Hindlimb muscle (tissue), 1 donor: ENCODE measurements at places on chromosomes 6 and 20. TPM values are rescaled to one million over a fixed set of nuclear protein-coding genes. Genes with fewer than 3 reads are reported as not detected.

Gene PRL
- polyA plus RNA-seq = 0.67 TPM

Gene EYS
- 0.59 TPM for polyA plus RNA-seq

Gene KCNQ5
- polyA plus RNA-seq = 0.76 TPM

- DNase-seq = no peak
Observed at GRCh38 chr6:35173044-35173426, 31.9 kb upstream of the TCP11 start.

- DNase-seq = peak; percentile 54
Observed at GRCh38 chr6:117547688-117548621, 54.4 kb downstream of the GOPC start.

DNA sequence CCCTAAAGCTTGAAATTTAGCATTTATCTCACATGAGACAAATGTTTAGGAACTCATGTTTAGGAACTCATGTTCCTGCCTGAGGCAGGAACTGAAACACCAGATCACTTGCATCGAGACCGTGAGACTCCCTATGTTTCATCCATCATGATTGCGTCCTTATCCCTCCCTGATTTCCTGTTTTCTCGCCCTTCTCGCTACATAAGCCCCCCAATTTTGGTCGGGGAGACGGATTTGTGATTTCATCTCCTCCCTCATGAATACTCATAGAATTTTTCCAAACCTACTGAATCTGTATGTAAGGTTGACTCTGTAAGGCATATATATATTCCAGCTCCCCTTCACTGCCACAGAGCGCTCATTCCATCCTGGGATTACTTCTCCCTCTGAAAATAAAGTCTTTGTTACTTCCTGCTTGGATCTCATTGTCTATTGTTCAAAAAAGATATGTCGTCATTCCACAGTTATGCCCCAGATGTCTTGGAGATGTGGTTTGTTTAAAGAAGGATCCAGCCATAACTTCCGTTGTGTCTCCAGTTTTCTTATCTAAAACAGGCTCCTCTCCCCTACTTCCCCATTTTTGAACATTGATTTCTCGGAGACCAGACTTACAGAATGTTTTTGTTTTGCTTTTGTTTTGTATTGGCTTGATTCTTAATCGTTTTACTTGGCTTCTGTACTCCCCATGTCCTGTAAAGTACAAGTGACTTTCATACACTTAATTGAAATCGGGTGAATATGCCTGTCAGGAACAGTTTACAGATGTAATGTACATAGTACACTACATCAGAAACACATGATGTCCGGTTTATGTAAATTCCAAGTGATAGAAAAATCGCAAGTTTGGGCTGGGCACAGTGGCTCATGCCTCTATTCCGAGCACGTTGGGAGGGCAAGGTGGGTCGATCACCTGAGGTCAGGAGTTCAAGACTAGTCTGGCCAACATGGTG, 118.7 kb downstream of the HFE start:
- DNase-seq = peak; percentile 66

DNA sequence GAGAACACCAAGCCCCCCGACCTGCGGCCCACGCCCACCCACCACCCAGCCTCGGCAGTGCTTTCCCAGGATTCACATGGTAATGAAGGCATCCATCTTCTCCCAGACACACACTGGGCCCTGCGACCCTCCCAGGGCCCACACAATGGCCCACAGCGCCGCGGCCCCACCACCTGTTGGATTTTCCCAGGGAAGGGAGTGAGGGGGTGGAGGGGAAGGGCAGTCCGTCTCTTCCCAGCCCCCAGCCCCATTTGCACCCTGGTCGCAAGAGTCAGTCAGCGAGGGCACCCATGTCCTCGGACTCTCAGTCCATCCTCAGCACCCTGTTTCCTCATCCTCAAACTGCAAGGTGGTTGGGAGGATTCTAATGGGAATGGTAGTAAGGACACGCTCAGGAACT, 23.7 kb upstream of the ID1 start:
- DNase-seq = no peak

DNA sequence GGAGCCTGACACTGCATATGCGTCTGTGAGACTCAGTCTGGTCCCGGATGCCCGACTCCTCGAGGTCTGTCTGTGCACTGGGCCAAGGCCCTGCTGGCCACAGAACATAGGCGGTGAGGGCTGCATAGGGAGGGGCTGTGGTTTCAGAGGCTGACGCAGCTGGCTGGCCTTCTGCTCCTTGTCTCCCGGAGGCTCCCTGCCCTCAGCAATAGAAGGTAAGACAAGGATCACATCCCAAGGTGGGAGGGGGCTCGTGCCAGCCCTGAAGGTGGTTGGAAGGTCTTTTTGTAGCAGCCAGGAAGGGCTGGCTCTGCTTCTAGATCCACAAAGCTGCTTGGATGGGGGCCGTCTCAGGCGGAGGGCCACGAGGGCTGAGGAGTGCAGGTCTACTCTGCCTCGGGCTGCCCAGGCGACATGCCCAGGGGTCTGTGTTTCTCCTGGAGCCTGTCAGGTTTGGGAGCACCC, 239.8 kb upstream of the SULF2 start:
- DNase-seq = peak; percentile 56

DNA sequence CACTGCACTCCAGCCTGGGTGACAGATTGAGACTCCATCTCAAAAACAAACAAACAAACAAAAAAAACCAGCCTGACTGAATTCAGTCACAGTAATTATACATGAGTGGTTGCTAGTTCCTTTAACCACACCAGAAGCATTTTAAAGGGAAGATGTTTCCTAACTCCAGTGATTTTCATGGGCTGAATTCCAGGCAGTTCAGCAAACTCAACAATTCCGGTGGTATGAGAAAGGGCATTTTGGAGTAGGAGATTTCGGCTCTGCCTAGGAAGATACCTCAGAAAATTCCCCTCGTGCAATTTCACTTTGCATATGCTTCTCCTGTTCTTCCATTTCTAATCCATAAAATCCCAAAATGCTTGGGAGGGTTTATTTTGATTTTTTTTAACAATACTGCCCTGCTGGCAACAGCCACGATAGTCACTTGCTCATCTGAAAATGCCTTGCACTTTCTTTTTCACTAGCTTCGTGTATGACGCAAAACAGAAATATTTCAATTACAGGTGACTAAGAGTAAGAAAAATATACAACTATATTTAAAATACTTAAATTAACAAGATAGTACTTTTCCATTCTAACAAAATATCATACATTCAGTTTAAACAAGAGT, 48.3 kb upstream of the IPCEF1 start:
- DNase-seq = no peak
